Epithelial cell of umbilical artery (primary cell): ENCODE measurements at places on chromosomes 13 and 19. TPM values are rescaled to one million over a fixed set of nuclear protein-coding genes. Genes with fewer than 3 reads are reported as not detected.

Gene SOX21
- total RNA-seq, result not detected in 2 replicates

Gene EPSTI1
- 1.6 and 47.0 TPM in 2 replicates for total RNA-seq

Gene RASAL3
- total RNA-seq, result 2.1 and 2.9 TPM in 2 replicates

Gene NKG7
- total RNA-seq, result not detected in 2 replicates

Gene SPINT2
- total RNA-seq, result 0.76 and 1.3 TPM in 2 replicates

Gene SLITRK6
- not detected in 2 replicates for total RNA-seq

Gene COX6B2
- under 0.01 TPM in 1 of 2 replicates, not detected in the other for total RNA-seq

Gene AXL
- 76.3 and 92.6 TPM in 2 replicates for total RNA-seq

Gene VSIG10L
- total RNA-seq, result under 0.01 and 0.15 TPM in 2 replicates

Gene WDR87
- total RNA-seq, result not detected in 2 replicates
